ENCODE measurements at places on chromosomes 3 and 15.

GRCh38 chr3:7315037-7315436 is 454.1 kb downstream of the GRM7 start:
- no peak for DNase-seq

DNA sequence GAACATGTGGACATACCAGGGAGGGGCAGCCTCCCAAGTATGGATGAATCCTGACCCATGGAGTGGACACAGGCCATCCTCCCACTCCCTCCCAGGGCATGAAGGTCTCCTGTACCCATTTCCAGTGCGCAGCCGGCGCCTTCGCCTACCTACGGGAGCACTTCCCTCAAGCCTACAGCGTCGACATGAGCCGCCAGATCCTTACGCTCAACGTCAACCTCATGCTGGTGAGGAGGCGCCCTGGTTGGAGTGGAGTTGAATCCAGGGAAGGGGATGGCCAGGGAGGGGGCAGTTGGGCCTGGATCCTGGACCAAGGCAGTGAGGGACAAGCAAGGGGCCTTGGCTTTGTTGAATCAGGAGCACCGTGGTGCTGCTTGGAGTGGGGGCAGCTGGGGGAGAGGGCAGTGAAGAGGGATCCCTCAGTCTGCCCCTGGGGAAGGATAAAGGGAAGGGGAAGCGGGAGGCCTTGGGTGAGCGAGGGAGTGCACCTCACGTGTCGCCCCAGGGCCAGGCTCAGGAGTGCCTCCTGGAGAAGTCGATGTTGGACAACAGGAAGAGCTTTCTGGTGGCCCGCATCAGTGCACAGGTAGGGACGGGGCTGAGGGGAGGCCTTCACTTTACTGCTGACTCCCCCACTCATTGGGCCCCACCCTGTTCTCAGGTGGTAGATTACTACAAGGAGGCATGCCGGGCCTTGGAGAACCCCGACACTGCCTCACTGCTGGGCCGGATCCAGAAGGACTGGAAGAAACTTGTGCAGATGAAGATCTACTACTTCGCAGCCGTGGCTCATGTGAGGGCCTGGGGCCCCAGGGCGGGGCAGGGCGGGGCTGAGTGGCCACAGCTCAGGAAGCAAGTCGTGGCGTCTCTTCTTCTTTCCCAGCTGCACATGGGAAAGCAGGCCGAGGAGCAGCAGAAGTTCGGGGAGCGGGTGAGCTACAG is 25.3 kb downstream of the PTPN23 start:
- no peak for DNase-seq

DNA sequence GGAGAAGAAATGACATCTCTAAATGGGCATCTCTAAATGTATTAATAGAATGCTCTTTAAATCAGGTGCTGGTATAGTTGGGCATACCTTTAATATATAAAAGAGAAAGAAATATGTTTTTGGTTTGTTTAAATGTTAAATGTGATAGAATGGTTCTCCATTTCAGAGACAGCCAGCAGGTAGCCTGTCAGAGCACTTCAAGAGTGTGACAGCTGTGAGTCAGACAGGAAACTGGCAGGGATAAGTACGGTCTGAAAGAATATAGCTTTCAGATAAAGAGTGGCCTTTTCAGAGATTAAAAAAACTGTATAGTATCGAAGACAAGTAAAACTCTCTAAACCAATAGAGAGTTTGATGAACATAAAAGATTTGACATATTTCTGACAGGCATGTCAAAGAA is 654.1 kb downstream of the IGSF11 start:
- DNase-seq, result no peak

- DNase-seq, result no peak
Measured at GRCh38 chr15:42193383-42193782, 14.7 kb downstream of the VPS39 start.

DNA sequence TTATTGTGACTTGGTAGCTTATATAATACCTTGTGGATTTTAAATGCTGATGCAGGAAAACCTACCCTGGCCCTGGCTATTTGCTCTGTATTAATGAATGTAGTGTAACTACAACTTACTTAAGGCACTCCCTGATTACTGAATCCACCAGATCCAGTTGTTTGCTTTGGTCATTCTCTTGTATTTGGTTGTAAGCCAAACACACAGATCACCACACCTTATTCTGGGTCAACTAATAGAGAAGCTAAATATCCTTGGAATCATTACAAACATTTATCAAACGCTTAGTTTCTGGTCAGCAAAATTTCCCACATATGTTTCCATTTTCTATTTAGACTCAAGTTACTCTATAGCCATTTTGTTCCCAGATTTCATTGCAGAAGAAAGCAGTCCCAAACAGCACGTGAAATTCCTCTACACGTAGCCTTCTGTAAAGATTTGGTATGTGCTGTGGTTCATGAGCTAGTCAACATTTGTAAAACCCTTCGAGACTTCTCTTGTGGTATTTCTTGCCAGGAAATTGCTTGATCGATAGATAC is 322.6 kb downstream of the MEX3B start:
- no peak for DNase-seq

DNA sequence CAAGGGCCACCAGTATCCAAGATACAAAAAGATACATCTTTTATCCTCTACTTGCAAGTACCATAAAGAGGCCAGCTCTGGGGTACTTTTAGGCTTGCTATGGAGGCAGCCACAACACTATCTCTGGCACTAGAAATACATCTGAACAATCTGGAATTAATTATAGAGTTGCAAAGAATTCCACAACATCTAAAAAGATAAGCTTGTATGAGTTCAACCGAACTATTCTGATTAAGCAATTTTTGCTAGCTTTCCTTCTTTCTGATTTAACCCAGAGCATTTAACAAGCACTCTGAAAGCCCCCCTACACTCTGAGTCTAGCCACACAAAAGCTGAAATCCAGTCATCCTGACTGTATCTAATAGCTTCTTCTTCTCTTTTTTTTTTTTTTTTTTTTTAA is 95.4 kb downstream of the FRMD5 start:
- no peak for DNase-seq
